ENCODE measurements at places on chromosomes 12 and 14.

DNA sequence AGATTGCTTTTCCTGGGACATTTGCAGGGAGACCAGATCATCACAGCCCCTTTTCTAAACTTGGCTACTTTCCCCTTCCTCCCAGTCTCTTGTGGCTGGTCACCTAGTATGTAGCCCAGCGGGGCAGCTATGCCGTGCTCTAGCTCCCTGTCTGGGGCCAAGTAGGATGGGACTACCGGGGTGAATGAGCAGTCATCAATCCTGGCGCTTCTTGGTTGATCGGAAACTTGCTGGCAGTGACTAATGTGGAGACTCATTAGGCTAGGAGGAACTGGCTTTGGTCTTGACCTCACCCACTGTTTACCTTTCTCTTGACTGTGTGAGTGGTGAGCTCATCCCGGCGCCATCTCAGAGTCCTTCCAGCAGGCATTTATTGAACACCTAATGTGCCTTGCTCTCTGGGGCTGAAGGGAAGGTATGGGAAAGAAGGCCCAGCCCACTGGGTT, 15.9 kb downstream of the PLEKHG3 start:
- no peak for DNase-seq

DNA sequence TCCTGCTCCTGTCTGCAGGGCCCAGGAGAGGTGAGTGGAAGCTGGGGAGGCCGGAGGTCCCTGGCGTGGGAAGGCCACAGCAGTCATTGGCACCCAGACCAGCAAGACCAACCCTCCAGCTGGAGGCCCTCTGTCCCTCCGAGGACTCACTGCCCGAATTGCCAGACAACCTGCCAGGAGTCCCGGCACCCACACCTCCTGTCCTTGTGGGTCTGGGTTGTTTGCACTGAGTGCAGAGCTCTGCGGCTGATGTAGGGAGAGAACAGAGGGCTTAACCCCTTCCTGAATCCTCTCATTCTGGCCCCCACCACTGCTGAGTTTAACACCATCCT, 204.9 kb downstream of the KIF26A start:
- no peak for DNase-seq

- no peak for DNase-seq
These were observed 5.7 kb upstream of the LRR1 start for GRCh38 chr14:49593016-49593415.

GRCh38 chr14:73796893-73797542, 54.6 kb upstream of the PTGR2 start:
- no peak for DNase-seq

DNA sequence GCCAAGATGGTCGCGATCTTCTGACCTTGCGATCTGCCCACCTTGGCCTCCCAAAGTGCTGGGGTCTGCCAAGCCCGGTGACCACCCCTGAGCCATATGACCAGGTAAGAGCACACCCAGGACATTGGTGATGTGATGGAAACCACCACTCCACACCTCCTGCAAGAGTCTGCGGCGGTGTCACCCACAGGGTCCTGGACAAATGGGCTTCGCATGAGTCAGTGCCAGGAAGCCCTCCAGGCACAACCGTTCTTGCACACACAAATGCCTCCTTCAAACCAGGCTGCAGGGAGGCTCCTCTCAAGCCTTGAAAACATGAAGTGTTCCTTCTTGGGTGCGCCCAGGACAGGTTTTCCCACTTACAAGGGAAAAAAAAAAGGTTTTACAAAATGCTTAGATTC, 16.6 kb downstream of the PITPNM2 start:
- DNase-seq: no peak

DNA sequence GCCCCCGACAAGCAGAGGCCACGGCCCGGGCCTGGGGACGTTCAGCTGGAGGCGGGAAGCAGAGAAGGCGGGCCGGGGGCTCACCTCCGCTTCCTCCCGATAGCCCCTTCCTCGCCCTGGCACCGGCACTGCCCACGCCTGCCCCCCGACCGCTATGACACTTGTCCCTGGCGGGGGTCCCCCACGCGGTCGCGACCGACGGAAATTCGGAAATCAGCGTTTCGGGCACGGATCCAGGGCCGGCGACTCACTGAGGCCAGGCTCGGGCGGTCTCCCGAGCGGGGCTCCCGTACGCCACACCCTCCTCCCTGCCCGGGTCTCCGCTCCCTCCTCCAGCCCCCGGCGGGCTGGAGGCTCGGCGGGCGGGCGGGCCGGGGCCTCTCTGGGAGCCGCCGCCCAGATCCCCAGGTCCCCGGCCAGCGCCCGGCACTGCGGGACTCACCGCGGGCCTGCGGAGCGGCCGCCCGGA, 581 bp downstream of the PITPNM2 start:
- peak; percentile 25 for DNase-seq

DNA sequence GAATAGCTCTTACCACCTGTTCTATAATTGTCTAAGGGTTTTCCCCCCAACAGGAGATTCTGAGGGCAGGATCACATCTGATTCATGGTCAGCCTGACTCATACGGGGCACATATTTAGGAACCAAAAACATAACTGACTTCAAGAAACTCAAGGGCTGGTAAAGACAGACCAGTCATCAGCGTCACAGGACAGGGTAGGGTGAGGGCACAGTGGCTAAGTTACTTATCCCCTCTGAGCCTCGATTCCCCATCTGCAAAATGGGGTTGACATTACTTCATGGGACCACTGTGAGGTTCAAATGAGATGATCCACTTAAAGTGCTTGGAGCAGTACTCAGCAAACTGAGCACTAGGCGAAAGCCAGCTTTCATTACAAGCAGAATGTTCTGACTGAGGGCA, 606 bp downstream of the CINP start:
- DNase-seq: peak; percentile 63

- DNase-seq: no peak
These were observed 12.5 kb upstream of the MARK3 start for GRCh38 chr14:103372552-103373304.

- no peak for DNase-seq
These were observed 174.3 kb upstream of the PWP1 start for GRCh38 chr12:107511292-107511691.

DNA sequence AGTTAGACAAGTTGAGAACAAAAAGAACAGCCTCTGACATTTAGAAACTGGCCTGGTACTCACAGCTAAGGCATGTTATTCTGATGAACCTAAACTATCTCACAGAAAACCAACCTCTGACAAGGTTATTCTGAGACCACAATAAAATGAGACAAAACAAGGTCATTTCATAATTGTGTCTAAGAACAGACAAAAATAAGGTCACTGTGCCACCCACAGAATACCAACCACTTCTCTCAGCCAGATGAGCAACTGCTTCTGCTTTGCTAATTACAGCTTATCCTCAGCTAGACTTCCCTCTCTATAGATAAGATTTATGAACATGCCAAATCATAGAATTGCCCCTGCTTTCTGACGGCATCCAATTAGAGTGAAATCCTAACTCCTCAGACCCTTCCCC, 52.2 kb upstream of the CRACR2A start:
- DNase-seq: no peak

DNA sequence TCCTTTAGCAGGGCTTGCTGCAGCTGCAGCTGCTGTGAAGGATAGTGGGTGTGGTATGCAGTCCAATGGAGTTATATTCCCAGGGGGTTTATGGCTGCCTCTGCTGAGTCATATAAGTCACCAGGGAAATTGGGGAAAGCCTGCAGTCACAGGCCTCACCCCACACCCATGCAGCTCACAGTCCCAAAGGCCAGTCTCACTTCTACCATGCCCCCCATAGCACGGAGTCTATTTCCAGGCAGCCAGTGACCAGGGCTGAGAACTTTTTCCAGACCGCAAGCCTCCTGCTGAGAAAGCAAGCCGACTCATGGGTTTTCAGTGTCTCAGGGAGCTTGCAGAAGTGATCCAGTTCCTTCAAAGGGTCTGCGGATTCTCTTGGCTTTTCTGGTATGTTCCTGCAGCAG, 322.4 kb upstream of the CLEC14A start:
- no peak for DNase-seq

- DNase-seq: no peak
These were observed 60.0 kb downstream of the CAPS2 start for GRCh38 chr12:75270157-75270556.

All from GM20000 (cell line).